ENCODE measurements at places on chromosomes 4 and X. TPM values are rescaled to one million over a fixed set of nuclear protein-coding genes. Genes with fewer than 3 reads are reported as not detected.

GRCh38 chr4:160352637-160353036 lies 1249.8 kb downstream of the RAPGEF2 start:
- no peak for DNase-seq

Gene NHS
- 0.10 TPM for total RNA-seq

DNA sequence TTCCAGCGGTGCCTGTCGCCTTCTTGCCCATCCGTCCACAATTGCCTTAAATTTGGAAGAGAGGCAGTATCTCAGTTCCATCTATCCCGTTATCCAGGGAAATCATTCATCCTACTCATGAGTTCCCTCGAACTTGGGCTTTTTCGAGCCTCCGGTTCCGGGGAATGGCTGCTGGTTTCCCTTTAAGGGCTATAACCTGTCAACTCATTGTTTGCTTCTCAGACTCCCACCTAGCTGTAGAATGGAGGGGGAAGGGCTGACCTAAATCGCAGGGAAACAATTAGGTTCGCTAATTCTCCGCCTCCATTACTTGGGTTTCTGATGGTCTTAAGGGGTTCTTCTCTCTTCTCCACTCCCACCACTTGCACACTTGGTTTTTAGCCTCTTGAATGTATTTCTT lies 1.2 kb downstream of the UCHL1 start:
- DNase-seq: no peak

Gene MECP2
- 37.3 TPM for total RNA-seq

Gene EDA2R
- 2.8 TPM for total RNA-seq

DNA sequence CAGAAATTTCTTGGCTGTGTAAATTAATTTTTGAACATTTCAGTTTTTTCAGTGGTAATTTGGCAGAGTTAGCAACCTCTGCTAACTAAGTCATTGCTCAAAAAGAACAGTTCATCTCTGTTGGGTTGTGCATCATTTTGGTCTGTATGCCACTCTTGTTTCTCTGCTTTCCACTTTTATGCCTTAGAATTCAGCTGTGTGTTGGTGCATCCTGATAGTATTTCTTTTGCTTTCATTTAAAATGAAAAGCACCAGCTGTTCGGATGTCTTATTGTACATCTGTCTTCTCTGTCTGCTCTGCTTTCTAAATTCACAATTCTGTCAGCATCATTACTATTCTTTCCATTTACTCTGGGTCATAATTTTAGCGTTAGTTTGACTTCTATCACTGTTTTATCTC lies 388.2 kb upstream of the NDST4 start:
- DNase-seq: no peak

Gene TBC1D8B
- total RNA-seq: 2.5 TPM

- DNase-seq: no peak
These were observed 28.4 kb downstream of the CXCL1 start for GRCh38 chr4:73897380-73898136.

Gene EXOC1L
- not detected for total RNA-seq

- no peak for DNase-seq
These were observed 19.7 kb downstream of the NOP14 start for GRCh38 chr4:2943364-2944090.

GRCh38 chrX:105608745-105609144 lies 213.6 kb upstream of the NRK start:
- no peak for DNase-seq

DNA sequence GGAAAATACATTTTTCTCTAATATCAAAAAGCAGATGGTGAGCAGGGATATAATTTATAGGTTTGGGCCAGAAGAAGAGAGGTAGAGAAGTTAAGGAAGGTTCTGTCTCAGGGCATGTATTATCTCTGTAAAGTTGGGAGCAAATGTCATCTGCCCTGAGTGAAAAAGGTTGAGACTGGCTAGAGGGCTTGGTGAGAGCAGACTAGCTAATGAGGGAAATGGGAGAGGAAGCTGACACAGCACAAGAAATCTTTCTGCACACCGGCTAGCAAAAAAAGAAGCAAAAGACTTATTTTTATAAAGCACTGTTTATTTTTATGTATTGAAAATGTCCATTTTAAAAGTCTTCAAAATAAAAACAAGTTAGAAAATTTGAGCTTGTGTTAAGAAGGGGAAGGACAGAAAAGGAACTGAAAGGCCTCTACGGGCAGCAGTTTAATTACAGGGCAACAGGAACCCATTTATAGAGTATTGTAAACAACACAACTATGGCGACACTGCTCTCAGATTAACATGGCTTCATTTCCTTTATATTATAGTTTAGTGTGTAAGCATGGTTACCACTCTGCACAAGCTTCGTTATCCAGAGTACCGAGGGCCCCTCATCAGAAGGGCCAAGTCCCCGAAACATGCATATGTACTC lies 17.4 kb downstream of the CD40LG start:
- no peak for DNase-seq

- no peak for DNase-seq
These were observed 42.4 kb downstream of the RAI2 start for GRCh38 chrX:17818726-17819125.

Gene HADH
- 30.8 TPM for total RNA-seq

DNA sequence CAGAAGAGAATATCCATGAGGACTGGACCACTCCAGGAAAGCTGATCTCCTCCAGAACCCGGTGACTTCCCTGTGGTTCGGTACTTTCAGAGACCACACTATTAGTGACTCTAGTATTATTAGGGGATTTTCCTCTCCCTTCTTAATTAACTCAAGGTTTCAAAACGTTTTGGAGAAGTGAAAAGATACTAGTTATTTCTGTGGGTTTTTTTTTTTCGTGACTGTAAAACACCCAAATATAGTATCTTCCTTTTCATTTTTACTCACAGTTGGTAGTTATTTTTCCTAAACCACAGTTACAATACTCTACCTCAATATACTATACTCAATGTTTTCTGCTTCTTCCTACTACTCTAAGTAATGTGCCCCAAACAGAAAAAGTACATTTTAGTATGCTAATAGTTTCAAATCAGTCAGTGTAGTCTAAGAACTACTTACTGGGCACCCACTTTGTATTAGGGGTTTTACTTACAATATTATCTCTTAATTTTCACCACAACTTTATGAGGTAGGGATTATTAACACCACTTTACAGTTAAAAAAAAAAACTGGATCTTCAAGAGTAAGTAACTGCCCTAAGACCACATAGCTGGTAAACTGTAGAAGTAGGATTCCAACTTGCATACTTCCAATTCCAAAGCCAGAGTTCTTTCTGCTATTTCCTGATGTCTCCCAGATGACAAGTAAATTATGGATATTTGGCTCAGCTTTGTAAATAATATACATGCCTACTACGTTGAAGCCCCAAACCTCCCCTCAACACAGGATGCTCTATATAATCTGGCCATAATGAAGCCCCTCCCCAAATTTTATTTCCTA lies 45.0 kb downstream of the SLC9A7 start:
- DNase-seq: no peak

Gene SYNPO2
- 0.46 TPM for total RNA-seq

DNA sequence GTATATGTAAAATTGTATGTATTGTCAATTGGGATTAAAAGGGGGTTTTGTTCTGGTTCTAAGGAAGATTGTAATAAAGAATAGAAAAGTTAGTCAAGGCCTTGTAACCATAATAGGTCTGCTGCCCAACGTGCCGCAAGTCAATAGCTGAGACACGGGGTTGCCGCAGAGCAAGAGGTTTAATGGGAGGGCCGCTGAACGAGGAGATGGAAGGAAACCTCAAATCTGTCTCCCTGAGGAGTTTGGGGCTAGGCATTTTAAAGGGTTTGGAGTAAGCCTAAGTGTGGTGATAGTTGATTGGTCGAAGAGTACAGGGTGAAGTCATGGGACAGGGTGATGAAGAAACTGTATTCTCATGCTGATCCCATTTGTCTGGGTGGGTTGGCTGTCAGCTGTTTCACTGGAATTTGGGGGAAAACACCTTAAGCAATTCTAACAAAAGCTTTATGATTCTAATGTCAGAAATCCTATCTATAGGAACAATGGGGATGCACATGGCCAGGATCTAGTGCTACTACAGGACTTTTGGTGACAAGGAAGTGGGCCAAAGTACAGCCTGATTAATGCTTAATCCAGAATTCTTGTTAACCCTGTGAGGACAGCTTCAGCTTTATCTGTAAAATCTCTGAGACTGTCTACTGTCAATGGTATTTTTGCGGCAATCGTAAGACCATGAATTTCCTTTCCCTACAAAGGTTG lies 86.9 kb downstream of the RELL1 start:
- DNase-seq: no peak

- DNase-seq: no peak
These were observed 143.5 kb downstream of the MGST2 start for GRCh38 chr4:139808808-139809756.

- DNase-seq: no peak
These were observed 27.9 kb downstream of the PROM1 start for GRCh38 chr4:16055873-16056272.

DNA sequence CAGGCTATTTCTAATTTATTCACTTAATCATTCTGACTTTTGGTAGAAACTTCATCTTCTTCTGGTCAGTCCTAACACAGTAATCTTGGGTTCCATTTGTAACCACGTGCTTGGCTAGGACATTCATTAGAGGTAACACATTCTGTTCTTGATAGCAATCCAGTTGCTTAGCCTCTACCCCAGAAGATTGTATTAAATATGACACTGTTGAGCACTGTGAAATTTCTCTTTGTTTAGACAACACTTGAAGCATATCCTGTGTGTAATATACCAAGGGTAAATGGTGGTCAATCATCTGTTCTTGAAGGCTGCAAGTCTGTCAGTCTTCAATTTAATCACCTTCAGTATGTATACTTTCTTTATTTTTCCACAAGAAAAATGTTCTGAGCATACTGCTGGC lies 523.0 kb downstream of the ANKRD50 start:
- DNase-seq: no peak

- peak; percentile 37 for DNase-seq
These were observed 272.1 kb upstream of the HS3ST1 start for GRCh38 chr4:11700751-11701226.

DNA sequence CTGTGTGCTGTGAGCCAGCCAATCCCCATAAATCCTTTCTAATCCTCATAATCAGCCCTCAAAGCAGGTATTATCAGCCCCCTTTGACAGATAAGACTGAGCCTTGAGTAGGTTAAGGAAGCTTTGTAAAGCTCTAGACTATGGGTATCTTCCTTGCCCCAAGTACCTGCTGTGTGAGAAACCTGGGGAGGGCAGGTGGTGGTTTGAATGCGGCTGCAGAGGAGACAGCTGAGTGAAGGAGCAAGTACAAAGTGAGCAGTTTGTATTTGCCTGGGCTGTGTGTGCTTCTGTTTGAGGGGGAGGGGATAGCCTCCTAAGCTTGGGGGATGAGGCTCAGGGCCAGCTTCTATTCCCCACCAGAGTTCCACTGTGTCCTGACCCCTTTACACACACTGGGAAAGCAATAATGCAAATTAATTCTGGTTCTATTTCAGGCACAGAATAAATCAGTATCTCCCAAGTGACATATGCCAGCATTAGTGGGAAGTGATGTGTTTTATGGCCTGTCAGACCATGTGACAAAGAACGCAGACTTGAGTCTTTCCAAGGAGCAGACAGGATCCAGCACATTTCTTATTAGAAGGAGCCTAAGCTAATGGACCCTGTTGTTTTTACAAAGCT lies 63.5 kb downstream of the EVC start:
- DNase-seq: no peak

Gene SPIN3
- total RNA-seq: 4.2 TPM

Gene GAGE10
- total RNA-seq: not detected

- no peak for DNase-seq
These were observed 1.5 kb downstream of the SASH3 start for GRCh38 chrX:129781134-129781672.

Gene MAGEA10
- not detected for total RNA-seq

- peak; percentile 3 for DNase-seq
These were observed 38.0 kb downstream of the MAGEE2 start for GRCh38 chrX:75746891-75747639.
